HuH-7.5 (cell line): ENCODE measurements at places on chromosomes 2 and 18.

GRCh38 chr18:72160510-72161445 lies 383.4 kb downstream of the CBLN2 start:
- DNase-seq: no peak

GRCh38 chr2:113974727-113975126 lies 84.8 kb downstream of the ACTR3 start:
- DNase-seq: no peak

DNA sequence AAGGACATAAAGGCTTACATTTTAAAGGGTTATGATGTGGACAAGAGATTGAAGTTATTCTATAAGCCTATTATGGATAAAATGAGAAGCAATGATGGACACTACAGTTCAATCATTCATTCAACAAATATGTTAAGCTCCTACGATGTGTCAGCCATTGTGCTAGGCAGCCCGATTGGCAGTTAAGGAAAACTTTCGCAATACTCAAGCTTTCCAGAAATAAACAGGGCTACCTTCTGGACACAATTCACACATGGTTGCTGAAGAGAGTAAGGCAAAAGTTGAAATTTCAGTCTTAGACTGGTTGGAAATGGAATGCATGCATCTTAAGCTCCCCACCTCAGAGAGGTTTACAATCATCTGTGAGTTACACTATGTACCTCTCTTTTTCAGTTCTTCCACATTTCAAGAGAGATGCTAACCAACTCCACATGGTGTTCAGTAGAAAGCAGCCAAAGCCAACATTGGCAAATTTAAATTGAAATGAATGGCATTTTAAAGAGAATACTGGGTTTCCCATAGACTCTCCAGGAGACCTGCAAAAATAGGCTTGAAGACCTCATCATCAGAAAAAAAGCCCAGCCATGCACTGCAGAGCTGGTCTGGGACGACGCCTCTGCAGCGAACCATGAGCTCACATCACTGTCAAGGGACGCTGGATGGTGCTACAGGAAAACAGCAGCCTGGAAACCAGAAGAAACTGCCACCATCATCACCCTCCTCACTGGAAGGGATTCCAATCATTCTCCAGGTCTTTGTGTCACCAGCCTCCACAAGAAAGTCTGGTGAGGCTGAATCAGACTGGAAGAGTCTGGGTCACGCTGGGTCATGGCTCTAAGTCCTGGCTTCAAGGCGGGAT lies 276.3 kb downstream of the AFF3 start:
- no peak for DNase-seq

- DNase-seq: no peak
Observed at GRCh38 chr2:27501042-27501441, 4.4 kb downstream of the GCKR start.

DNA sequence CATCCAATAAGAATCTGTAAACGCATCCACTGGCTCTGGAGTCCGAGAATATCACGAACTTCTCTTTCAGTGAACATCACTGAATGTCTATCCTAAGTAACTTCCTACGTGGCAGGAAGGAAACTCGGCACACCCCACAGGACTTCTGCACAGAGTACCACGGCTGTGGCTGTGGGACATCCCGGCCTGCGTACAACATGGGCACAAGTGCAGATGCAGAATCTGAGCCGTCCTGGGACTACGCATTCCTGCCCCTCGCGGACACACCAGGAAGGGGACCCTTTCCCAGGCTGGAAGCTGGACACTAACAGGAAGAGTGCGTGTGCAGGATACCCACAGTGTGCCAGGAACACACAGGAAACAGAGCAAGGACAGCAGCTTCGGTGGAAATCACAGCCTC lies 60.6 kb downstream of the ZNF516 start:
- DNase-seq: no peak

- DNase-seq: no peak
Observed at GRCh38 chr2:119482481-119483394, 41.5 kb downstream of the SCTR start.

DNA sequence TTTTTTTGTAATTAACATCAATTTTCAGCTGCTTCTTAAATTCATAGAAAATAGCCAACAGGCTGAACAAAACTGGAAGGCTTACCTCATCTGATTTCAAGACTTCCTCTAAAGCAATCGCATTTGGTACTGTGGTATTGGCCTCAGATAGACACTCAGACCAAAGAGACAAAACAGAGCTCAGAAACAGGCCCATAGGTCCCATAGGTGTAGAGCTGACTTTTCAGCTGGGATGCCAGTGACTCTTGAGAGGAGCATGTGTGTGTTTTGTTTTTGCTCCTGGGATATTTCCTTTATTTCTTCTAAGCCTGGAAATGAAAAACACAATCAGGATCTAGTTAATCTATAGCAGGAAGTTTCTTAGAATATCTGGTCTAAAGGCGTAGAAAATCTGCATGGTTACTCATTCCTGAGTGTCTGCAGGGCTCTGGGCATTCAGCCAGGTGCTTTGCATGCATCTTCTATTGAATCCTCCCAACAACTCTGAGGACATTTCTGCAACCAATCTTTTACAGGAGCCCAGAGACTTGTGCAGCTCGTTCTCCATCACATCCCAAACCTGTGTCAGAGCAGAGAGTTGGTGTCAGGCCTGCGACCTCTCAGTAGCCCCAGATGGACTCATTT lies 190.8 kb downstream of the RTP5 start:
- DNase-seq: no peak

- DNase-seq: no peak
Observed at GRCh38 chr2:215983581-215984351, 29.6 kb downstream of the MREG start.

DNA sequence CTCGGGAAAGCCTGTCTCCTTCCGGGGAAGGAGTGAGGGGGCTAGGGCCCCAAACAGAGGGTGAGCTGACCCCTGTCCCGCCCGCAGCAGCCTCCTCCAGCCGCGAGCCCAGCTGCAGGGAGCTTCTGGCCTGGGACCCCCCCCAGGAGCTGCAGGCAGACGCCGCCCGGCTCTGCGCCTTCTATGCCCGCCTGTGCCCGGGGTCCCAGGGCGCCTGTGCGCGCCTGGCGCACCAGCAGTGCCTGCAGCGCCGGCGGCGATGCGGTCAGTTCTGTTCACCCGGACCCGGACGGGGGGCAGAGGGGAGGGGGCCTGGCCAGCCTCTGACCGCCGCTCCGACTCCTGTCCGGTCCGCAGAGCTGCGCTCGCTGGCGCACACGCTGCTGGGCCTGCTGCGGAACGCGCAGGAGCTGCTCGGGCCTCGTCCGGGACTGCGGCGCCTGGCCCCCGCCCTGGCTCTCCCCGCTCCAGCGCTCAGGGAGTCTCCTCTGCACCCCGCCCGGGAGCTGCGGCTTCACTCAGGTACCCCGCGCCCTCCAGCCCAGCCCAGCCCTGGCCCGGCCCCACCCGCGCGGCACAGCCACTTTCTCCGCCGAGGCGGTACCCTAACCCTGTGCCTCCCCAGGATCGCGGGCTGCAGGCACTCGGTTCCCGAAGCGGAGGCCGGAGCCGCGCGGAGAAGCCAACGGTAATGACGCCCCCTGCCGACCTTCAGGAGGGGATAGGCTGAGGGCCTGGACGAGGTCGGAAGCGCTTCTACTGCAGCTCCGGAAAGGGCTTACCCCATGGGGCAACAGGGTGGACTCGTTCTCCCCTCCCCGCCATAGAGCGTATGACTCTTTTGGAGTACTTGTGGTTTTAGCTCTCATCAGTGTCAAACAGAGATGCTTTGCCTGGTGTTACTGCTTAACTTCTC lies 2.0 kb upstream of the CHRND start:
- DNase-seq: peak; percentile 91

DNA sequence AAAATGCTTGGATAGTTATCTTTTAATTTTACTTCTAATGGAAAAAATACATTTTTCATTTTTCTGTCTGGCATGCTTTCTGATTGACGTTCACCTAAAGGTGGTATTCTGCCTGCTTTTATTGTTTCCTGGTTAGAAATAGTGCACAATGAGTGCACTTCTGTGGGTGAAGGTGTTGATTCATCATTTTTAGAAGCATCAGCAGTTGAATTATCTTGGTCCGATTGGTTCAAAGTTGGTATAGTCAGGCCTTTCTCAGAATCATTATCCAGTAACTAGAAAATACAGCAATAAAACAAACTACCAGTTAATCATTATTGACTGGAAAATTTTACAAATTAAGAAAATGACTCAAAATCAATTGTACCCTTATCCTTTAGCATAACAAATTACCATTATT lies 84.5 kb downstream of the STRADB start:
- no peak for DNase-seq

DNA sequence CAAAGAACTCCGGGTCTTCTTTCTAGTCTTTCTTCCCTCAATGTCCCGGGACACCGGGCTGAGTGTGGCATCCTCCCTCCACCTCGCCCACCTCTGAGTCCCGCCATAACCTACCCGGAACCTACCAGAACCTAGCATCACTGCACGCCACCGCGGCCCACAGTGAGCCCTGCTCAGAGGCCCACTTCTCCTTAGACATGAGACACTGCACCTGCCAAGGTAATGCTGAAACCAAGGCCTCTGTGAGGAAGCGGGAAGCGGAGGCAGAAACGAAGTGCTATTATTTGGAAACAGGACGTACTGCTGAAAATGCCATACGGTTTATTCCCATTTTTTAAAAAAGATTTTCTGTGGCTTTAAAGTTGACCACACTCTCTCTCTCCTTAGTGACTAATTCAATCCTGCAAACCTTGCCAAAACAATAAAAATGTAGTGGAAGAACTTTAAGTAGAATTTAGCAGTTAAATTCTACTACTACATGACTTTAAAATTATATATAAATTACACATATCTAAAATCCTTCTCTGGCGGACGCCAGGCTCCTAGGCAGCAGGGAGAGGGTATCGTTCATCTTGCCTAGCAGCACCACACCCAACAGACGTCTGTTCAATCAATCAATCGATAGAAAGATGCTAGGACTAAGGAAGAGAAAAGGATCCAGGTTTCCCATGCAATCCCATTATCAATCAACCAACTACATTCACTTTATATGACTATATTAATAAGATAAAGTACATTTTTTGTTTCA lies 82.0 kb downstream of the ZNF516 start:
- DNase-seq: no peak

DNA sequence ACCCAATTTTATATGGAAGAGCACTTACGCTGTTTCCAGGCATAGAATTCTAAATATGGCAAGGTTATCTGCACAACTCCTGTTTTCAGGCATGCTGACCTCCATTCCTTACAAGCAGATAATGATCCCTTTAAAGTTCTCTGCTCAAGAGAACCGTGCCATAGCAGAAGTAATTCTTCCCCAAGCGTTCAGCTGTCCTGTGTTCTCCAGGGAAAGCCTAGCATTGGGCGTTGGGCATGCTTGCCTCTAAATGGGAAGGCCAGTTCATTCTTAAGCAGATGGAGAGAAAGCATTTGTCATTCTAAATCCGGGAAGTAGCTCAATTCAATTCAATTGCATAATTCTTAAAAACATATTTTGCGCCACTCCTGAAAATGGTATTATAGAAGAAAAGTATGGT lies 55.7 kb upstream of the EML4 start:
- no peak for DNase-seq

- DNase-seq: peak; percentile 17
Observed at GRCh38 chr2:108215794-108216211, 24.0 kb upstream of the SULT1C3 start.

DNA sequence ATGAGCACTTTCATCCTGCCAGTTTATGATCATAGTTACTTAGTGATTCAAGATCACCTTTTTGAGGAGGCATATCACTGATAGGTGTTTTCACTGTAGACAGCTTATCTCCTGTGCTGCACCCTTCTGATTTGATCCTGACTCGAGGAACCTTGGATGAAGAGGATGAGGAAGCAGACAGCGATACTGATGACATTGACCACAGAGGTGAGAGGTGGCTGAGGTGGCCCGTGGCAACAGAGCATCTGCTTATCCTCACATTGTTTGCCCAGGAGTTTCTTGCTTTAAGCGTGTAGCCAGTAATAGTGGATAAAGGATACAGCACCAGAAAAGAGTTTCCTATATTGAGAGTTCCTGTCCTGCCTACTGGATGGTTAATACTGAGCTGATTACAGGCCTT lies 15.7 kb downstream of the SUPT7L start:
- no peak for DNase-seq

GRCh38 chr2:26184121-26184520 lies 11.2 kb downstream of the GAREM2 start:
- DNase-seq: no peak

GRCh38 chr2:169354244-169354643 lies 8.1 kb downstream of the LRP2 start:
- DNase-seq: no peak

- no peak for DNase-seq
Observed at GRCh38 chr2:63680455-63680854, 91.7 kb downstream of the MDH1 start.

DNA sequence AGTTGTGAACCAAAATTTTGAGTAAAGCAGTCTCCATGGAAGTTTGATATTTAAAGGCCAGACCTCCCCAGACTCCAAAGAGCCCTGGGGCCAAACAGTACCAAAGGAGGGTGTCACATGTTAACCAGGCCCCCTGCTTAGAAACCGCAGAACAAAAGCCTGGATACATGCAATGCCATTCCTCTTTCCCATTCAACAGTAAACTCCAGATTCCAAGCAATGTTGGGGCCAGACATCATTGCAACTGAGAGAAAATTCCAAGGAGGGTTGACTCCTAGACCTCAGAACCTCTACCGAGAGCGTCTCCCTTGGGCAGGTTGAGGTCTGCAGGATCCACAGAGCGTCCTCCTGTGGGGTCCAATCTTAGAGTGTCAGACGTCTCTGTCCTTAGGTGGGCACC lies 404.4 kb upstream of the SYT4 start:
- DNase-seq: no peak

DNA sequence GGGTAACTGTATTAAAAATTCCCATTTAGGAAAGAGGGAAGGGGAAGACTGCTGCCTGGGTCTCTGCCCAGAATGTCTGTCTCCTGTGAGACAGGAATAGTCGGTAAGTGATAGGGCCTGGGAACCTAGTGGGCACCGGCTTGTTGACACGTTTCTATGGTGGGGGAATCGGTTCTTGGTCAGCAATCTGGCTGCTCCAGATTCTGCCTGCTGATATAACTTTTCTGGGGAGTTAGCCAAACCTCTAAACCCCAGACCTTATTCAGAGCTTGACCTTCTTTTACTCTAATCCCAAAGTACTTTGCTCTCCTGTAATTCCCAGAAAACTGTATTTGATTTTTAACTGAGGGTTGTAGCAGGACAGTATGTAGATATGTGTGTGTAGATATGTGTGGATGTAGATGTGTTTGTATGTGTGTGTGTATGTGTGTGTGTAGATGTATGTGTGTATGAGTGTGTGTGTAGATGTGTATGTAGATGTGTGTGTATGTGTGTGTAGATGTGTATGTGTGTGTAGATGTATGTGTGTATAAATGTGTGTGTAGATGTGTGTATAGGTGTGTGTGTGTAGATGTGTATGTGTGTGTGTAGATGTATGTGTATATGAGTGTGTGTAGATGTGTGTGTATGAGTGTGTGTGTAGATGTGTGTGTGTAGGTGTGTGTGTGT lies 61.8 kb upstream of the TXNDC2 start:
- no peak for DNase-seq

GRCh38 chr2:20961858-20962257 lies 82.0 kb downstream of the APOB start:
- DNase-seq: no peak

DNA sequence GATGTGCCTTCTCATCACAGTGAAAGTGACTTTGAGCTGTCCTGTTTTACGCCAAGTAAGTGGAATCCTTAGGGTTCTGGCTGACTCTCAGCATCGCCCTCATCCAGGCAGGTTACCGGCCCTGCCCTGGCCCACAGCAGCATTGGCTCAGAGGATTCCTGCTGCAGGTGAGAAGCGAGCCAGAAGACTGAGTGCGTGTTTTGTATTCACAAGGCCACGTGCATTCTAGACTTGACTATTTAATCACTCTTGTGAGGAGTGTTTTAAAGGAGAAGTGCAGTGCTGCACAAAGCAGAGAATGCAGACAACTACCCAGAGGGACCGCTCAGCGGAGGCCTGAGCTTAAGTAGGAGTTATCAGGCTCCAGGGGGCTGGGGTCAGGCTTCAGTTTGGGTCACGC lies 48.3 kb downstream of the LAMA3 start:
- no peak for DNase-seq
